ENCODE measurements at places on chromosomes 16 and 17.

DNA sequence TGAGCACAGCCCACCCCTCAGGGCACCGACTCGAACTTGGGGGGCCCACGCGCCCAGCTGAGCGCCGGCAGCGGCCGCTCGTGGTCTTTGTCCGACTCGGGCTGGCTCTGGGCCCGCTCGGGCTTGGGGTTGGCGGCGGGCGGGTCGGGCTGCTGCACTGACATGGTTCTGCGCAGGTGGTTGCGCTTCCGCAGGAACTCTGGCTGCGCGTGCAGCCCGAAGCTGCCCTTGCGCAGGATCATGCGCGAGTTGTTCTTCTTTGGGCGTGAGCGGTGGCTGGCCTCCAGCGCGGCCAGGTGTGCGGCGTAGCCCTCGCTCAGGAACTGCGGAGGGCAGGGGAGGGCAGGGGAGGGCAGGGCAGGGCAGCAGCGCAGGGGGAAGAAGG, 11.1 kb downstream of the PIMREG start:
- no peak for DNase-seq

- DNase-seq, result no peak
These were observed 10.3 kb downstream of the MPP3 start for GRCh38 chr17:43822570-43823190.

DNA sequence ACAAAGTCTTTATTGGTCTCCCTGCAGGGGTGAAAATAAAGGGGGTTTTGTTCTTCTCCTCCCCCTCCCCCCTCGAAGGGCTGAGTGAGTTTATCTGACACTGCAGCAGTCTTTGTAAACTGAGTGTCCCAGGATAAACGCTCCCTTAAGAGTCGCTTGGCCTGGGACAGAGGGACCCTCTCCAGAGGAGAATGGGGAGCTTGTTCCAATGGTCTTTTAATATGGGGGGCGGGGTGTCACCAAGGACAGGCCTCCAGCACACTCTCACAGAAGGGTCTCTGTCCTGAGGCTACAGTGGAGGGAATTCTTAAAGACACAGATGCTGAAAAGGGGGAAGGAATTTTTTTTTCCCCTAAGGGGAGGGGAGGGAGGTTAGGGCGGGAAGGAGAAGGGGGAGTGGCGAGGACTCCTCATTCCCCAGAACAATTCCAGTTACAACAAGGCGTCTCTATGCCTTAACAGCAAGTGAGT, 455.5 kb downstream of the SOX9 start:
- no peak for DNase-seq

GRCh38 chr17:39400547-39401411, 647 bp downstream of the FBXL20 start:
- no peak for DNase-seq

DNA sequence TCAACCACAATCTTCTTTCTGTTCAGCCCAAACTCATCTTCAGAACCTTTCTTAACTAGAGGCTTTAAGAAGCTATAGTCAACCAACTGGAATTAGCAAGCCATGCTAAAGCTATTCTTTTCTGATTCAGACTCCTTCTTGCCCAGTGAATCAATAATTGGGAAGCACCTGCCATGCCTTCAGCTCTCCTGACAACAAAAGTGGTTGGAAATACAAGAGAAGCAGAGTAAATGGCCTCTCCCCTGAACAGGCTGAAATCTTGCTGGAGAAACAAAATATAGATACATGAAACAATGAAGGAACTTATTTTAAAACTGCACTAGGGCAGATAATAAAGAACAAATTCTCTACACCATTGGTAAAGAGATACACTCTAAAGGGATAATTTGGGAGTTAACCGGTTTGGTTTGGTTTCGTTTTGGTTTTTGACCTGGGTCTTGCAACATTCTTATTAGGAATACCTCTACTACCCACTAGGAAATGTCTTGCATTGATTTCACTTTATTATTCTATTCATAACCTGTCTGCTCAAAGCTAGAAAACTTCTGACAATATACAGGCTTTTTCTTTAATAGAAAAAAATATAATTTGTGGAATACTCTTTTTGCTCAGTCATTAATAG, 173.6 kb upstream of the DYNLRB2 start:
- DNase-seq, result no peak

DNA sequence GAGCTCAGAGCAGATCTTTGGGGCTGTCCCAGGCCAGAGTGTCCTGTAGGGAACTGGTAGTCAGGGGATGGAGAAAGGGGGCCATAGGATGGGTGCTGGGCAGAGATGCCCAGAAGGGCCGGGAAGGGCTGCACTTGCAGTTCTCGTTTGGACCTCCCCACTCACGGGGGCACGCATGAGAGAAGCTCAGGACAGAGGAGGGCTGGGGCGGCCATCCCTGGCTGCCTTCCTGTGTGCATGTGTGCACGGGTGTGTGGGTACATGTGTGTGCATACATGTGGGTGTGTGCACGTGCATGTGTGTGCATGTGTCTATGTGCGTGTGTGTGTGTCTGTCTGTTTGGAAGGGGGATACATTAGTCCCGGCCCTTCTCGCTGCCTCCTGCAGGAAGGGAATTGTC, 73.3 kb downstream of the COG7 start:
- no peak for DNase-seq

DNA sequence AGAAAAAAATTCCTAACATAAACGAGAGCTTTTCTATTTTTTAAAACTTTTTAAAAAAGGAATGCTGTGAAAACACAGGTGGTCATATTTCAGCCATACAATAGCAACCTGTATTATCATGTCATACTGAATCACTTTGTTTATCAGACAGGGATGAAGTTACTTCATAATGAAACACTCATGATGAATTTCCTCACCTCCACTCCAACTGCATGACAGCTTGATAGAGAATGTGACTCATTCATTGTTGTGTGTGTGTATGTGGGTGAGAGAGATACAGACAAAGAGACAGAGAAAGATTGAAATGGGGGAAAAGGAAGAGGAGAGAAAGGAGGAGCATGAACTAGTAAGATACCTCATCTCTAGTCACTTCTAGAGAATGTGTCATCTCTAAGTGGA, 109.0 kb downstream of the SYCE1L start:
- peak; percentile 11 for DNase-seq

GRCh38 chr16:28543072-28543471, 4.3 kb upstream of the NUPR1 start:
- DNase-seq, result no peak

DNA sequence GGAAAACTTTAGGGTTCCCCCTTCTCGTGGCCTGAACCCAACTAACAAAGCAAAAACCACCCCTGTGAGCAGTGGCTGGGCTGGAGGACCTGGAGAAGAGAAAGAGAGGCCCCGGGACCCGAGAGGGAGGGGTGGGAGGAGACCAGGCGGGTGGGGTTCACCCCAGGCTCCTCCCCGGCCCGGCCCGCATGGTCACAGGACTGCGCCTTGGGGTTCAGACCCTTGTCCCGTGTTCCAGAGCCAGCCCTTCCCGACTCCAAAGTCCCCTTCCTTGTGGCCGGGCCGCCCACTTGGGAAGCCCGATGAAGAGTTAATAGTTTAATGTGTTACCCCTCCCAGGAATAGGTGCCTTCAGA, 852 bp downstream of the MARVELD3 start:
- DNase-seq, result no peak

- no peak for DNase-seq
These were observed 470 bp upstream of the CDK3 start for GRCh38 chr17:76000016-76000754.

DNA sequence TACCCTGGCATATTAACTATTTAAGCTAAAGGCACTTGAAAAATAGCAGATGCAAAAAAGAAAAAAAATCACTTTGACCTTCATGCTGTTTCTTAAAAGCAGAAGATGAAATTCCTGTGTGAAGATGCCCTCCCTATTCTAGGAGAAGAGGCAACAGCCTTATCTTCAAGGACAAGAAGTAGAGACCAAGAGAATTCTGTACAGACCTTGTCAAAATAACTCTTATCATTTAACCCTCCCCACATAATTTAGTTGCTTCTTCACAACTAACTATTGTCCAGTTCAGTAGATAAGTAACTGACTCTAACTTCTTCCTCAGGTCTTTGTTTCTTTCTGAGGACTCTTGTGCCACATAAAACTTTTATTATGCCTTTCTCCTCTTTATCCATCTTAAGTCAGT, 72.0 kb upstream of the MARCHF10 start:
- no peak for DNase-seq

DNA sequence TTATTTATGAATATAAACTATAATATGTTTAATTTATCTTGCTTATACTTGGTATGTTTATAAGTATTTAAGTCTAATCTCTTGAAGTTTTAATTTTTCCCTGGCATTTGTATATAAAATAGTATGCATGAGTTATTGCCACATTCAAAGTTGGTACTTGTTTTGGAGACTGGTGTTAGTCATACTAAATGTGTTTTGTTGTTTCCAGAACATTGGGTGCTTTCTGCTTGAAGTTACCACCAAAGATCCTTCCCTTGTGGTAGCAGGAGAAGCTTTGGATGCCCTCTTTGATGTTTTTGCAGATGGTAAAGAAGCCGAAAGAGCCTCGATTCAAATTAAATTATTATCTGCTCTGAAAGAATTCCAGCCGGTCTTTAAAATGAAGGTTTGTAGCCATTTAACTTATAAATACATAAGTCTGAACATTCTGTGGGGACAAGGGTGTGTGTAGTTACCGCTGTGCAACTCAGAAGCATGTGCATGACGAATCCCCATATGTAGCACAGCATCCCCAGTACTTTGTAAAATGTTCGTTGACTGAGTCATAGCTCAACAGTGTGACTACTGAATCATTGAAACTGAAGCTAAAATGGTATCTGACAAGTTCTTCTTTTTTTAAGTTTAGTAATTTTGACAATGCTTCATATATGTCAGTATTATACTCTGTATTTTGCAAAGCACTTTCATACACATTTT, 36.4 kb downstream of the HEATR3 start:
- no peak for DNase-seq

DNA sequence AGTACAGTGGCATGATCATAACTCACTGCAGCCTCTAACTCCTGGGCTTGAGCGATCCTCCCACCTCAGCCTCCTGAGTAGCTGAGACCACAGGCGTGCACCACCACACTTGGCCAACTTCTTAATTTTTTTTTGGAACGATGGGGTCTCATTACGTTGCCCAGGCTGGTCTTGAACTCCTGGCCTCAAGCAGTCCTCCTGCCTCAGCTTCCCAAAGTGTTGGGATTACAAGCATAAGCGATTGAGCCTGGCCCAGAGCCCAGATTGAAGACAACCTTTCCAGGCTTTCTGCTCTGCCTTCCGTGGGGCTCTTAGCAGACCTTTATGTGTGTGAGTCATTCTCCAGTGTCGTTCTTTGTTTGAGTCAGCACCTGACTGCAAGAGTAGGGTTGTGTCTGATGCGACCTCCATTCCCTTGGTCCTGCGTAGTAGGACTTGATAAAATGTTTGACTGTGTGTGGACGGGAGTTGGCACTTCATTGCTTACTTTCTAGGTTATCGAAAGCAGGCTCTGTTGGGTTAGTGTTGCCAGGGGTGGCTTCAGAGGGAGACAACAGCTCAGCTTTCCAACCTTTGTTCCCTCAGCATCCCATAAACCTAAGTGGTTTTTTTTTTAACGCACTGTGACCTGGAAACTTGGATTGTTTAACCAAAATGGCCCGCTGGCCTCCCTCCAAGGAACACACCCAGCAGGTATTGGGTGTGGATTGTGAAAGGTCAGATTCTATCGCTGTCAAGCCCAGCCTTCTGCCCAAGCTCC, 26.4 kb downstream of the EEF2K start:
- DNase-seq, result no peak

DNA sequence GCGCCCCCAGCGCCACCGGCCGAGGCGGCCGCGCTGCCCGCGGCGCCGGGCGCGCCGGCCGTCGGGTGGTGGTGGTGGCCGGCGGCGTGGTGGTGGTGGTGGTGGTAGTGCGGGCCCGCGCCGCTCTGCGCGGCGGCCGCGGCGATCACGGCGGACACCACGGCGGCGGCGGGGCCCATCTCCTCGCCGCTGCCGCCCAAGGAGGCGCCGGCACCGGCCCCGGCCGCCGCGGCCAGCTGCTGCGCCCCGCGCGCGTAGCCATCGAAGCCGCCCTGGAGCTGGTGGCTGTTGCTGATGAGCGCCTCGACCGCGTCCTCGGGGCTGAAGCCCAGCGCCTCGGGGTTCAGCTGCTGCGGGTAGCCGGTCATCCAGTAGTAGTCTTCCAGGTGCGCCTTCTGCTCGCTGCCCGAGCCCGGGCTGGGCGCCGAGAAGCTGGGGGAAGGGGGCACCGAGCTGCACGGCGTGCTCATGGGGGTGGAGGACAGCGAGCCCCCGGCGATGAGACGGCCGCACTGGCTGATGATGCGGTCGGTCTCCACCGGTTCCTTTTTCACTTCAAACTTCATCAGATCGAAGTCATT, 1.2 kb downstream of the MAF start:
- DNase-seq, result no peak

GRCh38 chr16:54506741-54507500, 220.3 kb upstream of the IRX3 start:
- no peak for DNase-seq

DNA sequence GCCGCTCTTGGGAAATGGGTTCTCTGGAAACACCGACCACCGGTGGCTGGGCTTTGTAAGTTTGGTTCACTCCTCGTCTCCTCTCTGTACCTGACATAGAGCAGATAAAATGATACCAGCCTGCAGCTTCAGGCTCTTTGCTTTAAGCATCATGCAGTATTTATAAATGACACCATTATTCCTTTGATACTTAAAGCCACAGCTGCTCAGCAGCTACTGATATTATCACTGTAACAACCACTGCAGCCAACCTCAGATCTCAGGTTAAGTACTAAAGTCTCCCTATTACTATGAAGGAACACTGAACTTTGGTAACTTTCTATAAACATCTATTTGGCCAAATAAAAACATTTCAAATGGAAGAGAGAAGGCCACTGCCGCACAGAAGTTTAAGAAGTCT, 34.6 kb downstream of the PDIA2 start:
- no peak for DNase-seq

GRCh38 chr17:81328489-81328888, 33.4 kb upstream of the SLC38A10 start:
- no peak for DNase-seq

- no peak for DNase-seq
These were observed 445.7 kb downstream of the GRIN2A start for GRCh38 chr16:9736547-9736946.

- no peak for DNase-seq
These were observed 768 bp upstream of the TBX6 start for GRCh38 chr16:30092373-30093010.
